ENCODE measurements at places on chromosomes 2 and 18.

DNA sequence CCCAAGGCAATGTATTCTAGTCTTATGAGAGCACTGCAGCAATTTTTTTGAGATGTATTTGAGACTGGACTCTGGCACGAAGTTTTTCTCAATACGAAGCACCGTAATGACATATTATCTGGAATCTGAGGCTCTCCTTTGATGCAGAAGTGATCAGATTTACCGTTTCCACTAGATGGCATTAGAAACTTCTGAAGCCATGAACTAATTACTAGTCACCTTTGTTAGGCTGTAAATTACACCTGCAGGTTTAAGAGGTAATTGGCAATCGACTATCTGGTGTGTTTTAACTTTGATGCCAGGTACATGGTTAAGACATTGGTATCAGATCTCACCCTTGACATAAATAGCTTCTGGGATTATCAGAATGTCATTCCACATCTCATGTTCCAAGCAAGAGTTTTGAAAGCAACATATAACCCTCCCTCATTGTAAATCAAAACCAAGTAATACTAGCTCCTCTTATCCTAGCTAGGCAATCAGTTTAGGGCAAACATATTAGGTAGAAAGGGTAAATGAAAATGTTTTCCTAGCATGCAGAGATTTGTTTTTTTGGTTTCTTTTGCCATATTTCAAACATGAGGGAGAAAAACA, 254.6 kb upstream of the SPRED2 start:
- DNase-seq, result no peak

DNA sequence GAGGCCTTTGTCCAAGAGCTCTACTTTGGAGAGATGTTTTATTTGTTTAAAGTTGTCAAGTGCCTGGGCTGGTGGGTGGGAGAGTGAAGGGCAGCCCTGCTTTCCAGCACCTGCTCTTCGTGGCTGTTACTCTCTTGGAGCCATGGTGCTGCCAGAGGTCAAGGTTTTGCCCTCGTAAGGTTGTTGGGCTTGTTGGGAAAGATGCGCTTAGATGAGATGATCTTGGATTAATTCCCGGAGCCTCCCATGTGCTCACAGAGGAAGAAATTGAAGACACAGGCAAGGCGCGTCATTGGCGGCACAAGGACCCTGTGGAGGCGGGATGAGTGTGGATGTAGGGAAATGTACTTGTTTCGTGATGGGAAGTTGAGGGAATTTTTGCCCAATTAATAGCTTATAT, 27.9 kb downstream of the ZCCHC2 start:
- no peak for DNase-seq

DNA sequence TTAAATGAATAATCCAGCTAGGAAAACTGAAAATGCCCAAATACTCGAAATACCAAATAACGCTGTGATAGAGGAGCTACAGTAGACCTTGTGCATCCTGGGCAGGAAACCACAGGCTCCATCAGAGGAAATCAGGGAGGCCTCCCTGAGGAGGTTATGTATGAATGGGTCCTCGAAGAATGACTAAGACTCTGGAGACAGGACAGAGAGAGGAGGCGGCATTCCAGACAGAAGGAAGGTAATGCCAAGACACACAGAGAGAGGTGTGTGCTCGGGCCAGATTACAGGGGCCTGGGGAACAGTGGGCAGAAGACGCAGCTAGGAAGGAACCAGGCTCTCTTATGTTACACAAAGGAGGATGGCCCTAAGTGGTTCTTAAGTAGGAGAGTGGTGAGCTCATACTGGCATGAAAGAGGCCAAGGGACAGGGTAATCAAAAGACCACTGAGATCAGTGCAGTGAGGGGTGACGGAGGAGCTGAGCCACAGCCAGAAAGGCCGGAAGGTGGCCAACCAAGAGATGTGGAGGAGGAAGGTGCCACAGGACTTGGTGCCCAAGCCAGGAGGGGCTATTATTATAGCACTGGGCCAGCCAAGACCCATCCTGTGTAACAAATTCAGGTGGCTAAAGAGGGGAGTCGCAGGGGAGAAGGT, 9.9 kb downstream of the ST3GAL5 start:
- no peak for DNase-seq

DNA sequence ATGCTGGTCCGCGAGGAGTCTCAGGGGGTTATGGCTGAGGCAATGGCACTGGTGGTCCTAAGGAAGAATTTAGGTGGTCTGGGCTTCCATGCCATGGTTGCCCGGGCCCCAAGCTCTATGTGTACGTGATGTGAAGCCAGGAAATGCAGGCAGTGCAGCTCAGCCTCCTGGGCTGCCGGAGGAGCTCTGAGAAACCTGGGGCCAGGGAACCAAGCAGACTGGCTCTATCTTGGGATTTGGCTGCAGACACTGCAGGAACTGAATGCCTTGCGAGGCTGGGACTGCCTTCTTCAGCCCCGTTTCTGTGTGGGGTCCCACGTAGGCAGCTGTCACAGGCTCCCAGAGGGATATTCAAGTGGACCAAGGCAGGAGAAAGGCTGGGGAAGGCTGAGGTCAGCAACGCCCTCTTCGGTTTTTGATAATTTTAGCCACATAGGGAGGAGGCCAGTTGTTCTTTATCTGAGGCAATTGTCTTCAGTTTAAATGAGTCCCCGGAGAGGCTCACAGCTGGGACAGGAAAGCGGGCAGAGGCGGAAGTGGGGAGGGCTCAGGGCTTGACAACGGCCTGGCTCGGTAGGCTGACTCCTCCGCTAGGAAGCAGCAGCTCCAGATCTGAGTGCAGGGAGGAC, 77.7 kb downstream of the RHOB start:
- DNase-seq, result no peak

- no peak for DNase-seq
Measured at GRCh38 chr2:211128287-211128686, 571.9 kb downstream of the CPS1 start.

DNA sequence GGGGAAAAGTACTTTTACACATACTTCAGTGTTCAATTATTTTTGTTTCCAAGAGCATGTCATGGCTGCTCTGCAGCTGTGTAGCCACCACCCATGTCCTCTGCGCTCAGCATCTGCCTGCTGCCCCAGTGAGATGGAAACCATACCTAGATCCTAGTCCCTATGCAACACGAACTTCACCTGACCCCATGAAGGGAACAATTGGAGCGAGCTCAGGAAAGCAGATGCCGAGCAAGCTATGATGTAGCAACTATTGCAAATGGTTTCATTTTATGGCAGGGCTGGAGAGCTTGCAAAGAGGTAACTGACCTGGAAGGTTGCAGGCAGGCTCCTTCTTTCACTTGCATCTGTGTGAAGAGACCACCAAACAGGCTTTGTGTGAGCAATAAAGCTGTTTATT, 1.3 kb upstream of the CCDC141 start:
- DNase-seq, result no peak

- no peak for DNase-seq
Measured at GRCh38 chr18:45820106-45820745, 5.2 kb upstream of the SIGLEC15 start.

- DNase-seq, result no peak
Measured at GRCh38 chr2:208609166-208609804, 202.7 kb downstream of the PTH2R start.

DNA sequence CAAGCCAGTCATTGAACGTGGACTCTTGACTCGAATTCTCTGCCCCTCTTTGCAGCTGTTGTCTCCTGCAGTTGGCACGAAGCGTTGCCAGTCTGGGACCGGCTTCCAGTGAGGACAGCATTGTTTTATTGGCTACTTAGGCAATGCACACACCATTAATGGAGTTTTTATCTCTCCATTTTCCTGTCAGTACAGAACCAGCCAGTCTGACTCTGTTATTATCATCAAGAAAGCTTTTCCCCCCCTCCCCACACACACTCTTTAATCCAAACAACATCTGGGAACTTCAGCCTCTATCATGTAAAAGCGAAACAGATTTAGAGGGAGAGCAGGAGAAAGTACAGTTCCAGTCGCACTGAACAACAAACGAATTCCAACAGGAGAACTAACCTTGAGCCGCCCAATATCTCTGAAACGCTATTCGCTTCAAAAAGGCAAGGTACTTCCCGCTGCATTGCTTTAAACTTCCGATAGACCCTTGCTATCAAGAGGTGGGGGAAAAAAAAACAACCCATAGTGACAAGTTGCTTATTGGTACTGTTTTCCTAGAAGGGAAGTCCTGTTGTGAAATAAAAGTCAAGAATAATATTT, 38.2 kb downstream of the ACVR1 start:
- DNase-seq, result no peak

GRCh38 chr2:160509016-160509415, 15.4 kb upstream of the RBMS1 start:
- DNase-seq, result no peak
